ACHN (cell line): ENCODE measurements at places on chromosomes 12 and 14.

DNA sequence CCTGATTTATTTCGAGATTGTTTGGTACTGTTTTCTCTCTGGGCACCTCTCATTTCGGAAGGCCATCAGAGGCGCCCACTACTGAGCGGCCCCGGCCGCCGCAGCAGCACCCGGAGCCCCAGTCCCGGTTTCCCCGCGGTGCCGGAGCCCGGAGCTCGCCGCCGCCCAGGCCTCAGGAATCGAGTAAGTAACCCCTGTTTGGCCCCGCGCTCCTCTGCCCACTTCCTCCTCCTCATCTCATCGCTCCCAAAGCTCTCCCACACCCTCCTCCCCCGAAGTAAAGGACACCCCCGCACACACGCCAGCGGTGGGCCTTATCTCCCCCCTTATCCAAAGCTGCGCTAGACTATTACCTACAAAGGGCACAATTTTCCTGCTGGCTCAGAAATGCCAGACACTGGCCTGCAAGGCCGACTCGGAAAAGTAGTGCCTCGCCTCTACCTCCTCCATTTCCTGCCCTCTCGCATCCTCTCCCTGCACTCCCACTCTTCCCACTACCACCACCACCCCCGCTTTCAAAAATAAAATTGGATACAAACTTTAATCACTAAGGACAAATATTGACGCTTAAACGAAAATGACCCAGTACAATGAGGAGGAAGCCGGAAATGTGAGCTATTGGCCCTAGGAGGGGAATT is 637 bp upstream of the FOXG1 start:
- DNase-seq: no peak

GRCh38 chr12:23060161-23060560 is 435.2 kb downstream of the ETNK1 start:
- no peak for DNase-seq

GRCh38 chr12:62466018-62466593 is 520 bp upstream of the MON2 start:
- peak; percentile 65 for DNase-seq

- DNase-seq: no peak
These were observed 40.2 kb downstream of the CCNK start for GRCh38 chr14:99521176-99522024.

GRCh38 chr12:3046441-3047200 is 30.6 kb upstream of the TSPAN9 start:
- DNase-seq: no peak

DNA sequence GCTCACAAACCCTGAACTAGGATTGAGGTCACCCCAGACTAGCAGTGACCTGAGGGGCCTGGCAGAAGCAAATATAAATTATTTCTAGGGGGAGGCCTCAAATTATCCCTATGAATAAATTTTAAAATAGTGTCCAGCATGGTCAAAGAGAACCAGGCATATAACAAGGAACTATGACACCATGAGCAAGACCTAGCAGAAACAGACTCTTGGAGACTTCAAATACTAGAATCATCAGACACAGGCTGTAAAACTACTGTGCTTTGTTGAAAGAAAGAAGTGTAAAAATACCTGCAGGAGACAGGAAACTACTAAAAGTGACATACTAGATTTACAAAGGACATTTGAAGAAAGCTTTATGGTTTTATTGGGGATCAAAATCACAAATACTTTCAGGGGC is 3.2 kb upstream of the BCL7A start:
- no peak for DNase-seq

DNA sequence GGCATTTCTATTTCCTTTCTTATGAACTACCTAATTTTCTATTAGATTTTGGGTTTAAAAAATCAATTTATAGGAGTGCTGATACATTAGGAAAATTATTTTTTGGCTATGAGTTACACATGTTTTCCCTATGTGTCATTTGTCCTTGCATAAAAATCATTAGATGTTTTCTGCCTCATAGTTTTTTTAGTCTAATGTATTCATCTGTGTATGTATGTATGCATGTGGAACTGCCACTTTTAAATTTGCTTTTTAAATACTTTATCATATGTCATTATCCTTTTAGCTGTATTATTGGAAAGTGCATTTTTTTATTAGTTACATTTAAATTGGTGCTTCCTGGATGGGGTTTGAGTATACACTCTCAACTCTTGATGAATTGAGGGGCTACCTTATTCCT is 78.7 kb upstream of the CEP83 start:
- DNase-seq: no peak

- DNase-seq: no peak
These were observed 171.7 kb upstream of the RTL1 start for GRCh38 chr14:101075025-101075800.

- DNase-seq: no peak
These were observed 233.3 kb upstream of the DAAM1 start for GRCh38 chr14:58954901-58955861.

DNA sequence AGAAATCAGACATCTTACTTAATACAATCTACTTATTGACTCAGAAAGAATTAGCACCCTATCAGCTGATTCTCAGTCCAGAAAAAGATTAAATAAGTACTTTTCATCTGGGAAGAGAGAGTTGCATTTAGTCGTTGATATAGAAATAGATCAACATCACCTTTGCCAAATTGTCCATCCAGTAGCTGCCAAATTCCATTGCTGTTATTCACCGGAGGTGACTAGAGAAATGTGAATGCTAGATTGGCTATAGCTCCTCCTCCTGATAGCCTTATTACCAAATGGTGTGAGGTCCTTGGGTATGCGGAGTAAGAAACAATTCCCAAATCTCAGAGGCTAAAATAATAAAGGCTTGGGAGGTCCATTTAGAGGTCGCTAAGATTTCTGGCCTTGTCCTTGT is 723.3 kb upstream of the FLRT2 start:
- no peak for DNase-seq

- DNase-seq: peak; percentile 64
These were observed 11.7 kb upstream of the RAD51AP1 start for GRCh38 chr12:4526923-4527546.

GRCh38 chr12:50971946-50972345 is 19.6 kb downstream of the HIGD1C start:
- no peak for DNase-seq

- peak; percentile 51 for DNase-seq
These were observed 37.6 kb upstream of the BICD1 start for GRCh38 chr12:32069071-32069470.

- no peak for DNase-seq
These were observed 143.4 kb upstream of the CPSF6 start for GRCh38 chr12:69095765-69096477.

DNA sequence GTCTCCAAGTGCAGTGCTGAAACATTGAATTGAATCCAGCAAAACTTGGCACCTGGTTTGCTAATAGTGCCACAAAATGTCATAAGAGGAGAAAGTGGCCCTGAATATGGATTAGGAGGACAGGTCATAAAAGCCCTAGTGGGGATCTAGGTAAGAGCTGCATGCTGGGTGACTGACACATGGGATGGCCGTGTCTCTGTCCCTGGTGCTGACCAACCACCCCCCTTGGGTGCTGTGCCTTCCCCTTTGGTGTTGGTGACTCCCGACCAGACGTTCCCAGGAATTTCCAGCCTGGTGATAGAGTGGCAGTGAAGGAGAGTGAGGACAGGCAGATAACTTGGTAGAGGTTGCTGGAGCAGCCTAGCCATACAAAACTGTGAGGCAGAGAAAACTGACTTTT is 142.8 kb downstream of the VRK1 start:
- peak; percentile 19 for DNase-seq

- DNase-seq: no peak
These were observed 38.7 kb downstream of the SLC6A12 start for GRCh38 chr12:175250-175649.

DNA sequence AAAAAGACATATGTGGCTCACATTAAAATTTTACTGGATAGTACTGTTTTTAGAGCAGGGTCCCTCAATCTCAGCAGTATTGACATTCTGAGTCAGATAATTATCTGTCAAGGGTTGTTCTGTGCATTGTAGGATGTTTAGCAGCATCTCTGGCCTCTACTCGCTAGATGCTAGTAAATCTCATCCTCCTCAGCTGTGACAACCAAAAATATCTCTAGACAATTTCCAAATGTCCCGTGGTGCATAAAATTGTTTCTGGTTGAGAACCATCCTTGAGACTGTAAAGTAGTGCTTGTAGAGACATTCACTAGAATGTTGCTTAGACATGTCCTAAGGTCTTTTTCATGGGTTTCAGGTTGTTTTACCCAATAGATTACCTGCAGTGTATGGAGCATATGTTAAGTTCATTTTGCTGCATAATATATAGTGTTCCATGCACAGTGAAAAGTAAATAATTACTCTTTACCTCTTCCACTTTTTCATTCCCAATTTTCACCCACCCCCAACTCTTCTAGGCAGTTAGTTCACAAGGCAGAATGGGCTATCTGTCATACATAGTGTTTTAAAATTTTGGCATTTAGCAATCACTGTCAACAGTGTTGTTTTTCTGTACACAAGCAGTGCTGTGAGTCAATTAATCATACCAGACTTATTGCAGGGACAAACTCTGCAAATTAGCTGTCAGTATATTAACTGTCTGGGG is 200.2 kb upstream of the SLC38A2 start:
- no peak for DNase-seq

GRCh38 chr14:36942522-36943245 is 229.7 kb downstream of the SLC25A21 start:
- no peak for DNase-seq

DNA sequence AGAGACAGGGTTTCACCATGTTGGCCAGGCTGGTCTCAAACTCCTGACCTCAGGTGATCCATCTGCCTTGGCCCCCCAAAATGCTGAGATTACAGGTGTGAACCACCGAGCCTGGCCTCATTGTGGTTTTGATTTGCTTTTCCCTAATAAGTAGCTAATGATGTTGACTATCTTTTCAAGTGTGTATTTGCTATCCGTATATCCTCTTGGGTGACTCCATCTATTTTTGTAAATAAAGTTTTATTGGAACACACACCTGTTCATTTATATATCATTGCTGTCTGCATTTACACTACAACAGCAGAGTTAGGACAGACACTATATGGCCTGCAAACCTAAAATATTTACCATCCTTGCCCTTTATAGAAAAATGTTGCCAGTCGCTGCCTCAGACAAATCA is 13.7 kb upstream of the HRK start:
- no peak for DNase-seq

DNA sequence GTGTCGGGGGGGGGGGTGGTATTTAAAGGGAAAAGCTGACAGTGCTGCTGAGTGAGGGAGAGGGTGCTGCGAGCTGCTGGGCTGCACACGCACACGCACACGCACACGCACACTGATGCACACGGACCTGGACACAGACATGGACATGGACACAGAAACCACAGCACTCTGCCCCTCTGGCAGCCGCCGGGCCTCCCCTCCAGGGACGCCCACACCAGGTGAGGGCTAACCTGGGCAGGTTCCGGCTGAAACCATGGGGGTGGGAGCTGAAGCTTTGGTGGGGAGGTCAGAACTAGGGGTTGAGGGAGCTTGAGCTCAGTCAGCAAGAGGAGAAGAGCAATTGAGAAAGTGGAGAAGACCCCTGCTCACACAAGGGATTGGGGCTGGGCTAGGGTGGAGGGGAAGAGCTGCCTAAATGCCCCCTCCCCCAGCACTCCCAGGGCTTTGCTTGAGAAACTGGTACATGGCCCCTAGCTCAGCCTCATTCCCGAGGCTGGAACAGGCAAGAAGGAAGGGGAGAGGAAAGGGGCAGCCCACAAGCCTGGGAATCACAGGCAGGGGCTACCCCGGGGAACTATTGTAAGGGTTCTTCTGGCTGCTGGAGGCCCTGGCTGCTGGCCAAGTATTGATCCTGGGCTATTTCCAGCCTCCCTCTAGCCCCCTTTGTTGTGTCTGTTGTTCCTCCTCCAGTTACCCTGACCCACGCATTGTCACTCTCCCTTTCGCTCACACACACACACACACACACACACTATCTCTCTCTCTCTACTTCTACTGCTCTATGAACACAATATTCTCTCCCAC is at the start of gene REM2:
TSS of gene REM2 (plus strand) at position 50 of the 804 bp plus-strand sequence. CDS start at position 116, 66 bp downstream.
- no peak for DNase-seq

DNA sequence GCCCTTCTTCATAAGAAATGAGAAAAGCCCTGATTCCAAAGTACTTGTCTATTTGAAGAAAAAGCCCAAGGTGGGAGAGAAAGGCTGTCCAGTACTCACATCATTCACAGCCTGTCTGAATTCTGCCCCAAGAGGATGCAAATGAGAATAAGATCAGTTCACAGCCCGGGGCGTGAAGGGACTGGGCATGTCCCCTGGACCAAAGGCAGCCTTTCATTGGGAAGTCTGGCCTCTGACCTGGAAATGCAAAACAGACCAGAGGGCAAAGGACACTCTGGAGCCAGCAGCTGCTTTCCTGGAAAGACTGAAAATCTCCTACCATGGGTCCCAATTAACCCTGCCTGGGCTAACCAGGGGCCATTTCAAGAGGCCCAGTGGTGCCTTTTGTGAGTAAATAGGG is 191.2 kb upstream of the PELI2 start:
- DNase-seq: no peak

GRCh38 chr12:94172031-94172430 is 23.7 kb downstream of the PLXNC1 start:
- DNase-seq: no peak

DNA sequence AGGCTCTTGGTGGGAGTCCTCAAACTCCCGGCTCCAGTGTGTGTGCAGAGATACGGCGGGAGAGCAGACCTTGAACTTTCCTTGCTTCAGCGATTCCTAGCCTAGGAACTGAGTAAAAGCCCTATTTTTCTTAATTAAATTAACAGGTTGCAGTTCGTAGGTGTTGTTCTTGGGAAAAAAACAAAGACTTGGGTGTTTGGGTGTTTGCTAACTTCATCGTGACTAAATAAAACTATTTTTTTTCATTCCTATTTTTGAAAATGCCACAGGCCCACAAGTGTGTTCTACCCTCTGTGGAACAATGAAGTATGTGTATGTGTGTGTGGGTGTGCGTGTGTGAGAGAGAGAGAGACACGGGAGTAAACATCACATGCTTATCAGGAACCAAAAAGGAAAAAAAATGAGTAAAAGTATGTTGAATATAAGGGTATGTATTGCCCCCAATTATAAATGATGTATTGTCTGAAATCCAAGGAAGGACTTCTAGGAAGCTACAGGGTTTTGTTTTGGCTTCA is 651 bp downstream of the TMEM117 start:
- DNase-seq: peak; percentile 22

- no peak for DNase-seq
These were observed 2.3 kb upstream of the ITGA5 start for GRCh38 chr12:54421175-54421878.

- DNase-seq: no peak
These were observed 21.8 kb downstream of the PLEKHG3 start for GRCh38 chr14:64725879-64726584.

DNA sequence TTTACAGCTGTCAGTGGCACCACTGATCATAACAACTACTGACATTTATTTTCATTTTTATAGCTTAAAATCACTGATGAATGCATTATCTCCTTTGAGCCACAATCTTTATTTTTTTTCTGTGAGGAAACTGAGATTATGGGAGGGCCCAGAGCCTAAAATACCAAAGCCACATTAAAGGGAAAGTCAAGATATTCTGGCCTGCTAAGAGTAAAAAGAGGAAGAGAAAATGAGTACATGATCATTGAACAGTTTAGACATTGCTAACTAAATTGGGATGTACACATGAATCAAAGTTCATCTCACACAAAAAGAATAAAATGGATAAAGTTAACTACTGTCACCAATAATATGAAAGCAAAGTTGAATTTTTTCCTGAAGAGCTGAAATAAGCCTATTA is 170.5 kb upstream of the GARIN2 start:
- DNase-seq: no peak
